Occipital lobe (tissue), 3 donors: ENCODE measurements at places on chromosomes 4 and X. TPM values are rescaled to one million over a fixed set of nuclear protein-coding genes. Genes with fewer than 3 reads are reported as not detected.

BEND2 gene
- total RNA-seq, result under 0.01 TPM

RASL11B gene
- total RNA-seq, result 31.7 TPM

PNMA3 gene
- 11.5 TPM for total RNA-seq

SMPX gene
- total RNA-seq, result 0.31 TPM

EPHA5 gene
- total RNA-seq, result 198 TPM
